D721Med (cell line): ENCODE measurements at places on chromosomes 3 and 15.

DNA sequence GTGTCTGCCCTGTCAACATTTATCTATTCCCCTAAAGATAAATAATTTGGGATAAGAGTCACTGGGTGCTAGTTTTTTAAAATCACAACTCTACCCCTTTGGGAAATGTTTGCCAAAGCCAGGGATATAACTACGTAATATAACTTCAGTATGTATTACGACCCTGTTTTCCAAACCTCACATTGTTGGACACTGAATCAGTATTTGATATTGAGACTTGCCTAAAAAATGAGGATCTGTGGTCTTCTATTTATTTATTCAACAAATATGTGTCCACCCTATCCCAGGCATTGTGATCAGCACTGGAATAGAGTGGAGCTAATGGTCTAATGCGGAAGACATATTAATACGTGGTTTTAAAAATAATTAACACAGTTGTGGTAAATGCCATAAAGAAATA lies 4.5 kb upstream of the MGA start:
- DNase-seq: no peak

- no peak for DNase-seq
Measured at GRCh38 chr15:38795471-38796245, 231.0 kb upstream of the RASGRP1 start.

GRCh38 chr15:99123713-99124451 lies 19.0 kb downstream of the SYNM start:
- no peak for DNase-seq

DNA sequence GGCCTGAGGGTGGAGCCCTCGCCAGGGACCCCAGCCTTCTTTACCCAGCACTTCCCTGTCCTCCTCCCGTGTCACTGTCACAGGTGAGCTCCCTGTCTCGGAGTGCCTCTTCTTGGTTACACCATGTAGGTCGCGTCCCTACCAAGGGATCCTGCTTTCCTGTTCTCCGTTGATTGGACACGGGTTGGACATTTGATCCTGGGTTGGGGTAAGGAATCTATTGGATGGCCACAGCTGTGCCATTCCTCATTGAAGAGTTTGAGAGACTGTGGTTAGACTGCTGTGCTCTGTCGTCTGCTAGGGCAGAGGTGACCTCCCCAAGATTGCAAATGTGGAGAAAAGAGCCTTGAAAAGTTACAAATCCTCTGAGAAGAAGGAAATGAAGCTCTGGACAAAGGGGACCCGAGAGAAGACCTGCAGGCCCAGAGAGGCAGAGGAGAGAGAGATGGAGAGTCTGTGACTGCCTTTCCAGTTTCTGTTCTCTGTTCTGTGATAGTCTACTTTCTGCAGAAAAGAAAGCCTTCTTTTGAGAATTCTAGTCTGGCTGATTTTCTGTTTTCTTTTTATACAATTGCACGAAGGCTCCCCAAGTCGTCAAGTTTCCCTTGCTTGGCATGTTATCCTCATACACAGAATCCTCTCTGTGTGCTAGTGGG lies 325.7 kb upstream of the RGMA start:
- DNase-seq: no peak

DNA sequence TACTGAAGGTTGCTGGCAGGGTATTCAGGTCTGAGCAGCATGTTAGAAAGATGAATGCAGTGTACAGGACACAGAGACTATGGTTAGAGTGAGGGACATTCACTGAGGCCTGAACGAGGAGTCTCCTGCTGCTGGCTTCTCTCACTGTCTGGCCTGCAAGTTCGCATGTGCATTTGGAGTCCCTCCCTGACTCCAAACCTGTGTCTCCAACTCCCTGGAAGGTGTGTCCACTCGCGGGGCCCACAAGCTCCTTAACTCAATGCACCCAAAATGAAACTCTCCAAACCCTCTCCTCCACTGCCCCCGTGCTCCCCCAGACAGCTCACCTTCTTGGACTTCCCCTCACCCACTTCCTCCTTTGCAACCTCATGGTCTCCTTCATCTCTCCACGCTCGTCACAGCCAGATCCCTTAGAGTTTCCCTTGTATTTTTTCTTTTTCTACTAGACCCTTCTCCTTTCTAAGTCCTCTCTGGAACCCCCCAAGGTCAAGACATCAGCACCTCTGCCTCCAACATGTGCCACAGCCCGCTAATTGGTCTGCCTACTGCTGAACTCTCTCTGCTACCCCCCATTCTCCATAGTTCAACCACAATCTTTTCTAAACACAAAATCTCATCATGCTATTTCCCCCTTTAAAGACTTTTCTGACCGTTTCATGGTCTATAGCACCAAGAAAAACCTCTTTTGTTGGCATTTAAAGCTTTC lies 58.3 kb downstream of the HES1 start:
- DNase-seq: no peak

- DNase-seq: no peak
Measured at GRCh38 chr3:63240381-63240902, 37.7 kb upstream of the SYNPR start.

- no peak for DNase-seq
Measured at GRCh38 chr15:100768501-100768931, 111.1 kb upstream of the ALDH1A3 start.

GRCh38 chr15:60829416-60829815 lies 350.5 kb upstream of the ICE2 start:
- DNase-seq: no peak

- no peak for DNase-seq
Measured at GRCh38 chr3:135013206-135013605, 218.1 kb downstream of the EPHB1 start.
